ENCODE measurements at places on chromosomes 5 and 9.

GRCh38 chr9:14511452-14511851, 181.8 kb downstream of the ZDHHC21 start:
- DNase-seq, result no peak

GRCh38 chr9:137762414-137763061, 115.0 kb upstream of the CACNA1B start:
- no peak for DNase-seq

DNA sequence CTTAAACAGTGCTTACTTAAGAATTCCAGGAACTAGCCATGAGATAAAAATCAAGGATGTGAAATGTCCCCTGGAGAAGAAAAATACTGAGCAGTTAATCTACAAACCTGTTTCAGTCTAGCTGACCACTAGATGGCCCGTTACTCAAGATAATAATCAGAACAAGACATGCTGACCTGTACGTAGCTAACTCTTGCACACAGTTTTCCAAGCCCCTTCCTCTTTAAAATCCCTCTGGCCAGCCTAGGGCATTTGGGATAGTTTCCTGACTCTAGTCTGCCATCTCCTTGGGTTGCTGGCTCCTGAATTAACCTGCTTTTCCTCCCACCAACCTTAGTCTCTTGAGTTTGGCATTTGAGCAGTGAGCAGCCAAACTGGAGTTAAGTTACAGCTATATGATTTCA, 59.2 kb upstream of the TRAF1 start:
- no peak for DNase-seq

DNA sequence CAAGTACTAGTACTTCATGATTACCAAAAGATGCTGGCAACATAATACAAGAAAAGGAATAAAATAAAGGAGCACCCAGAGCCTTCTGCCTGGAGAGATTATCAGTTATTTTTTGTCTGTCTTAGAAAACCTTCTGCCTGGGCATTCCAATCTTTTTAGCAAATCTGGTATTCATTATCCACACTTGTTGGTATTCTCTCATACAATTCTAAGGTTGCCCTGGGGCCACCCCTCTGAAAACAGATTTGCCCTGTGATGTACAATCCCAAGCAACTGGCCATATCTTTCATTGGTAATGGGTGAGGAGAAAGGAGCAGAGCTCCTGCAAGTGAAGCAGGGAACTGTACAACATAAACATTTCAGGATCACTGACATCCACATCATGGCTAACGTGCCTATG, 47.8 kb downstream of the WDR41 start:
- no peak for DNase-seq

GRCh38 chr9:13268469-13268868, 11.0 kb downstream of the MPDZ start:
- DNase-seq, result no peak

DNA sequence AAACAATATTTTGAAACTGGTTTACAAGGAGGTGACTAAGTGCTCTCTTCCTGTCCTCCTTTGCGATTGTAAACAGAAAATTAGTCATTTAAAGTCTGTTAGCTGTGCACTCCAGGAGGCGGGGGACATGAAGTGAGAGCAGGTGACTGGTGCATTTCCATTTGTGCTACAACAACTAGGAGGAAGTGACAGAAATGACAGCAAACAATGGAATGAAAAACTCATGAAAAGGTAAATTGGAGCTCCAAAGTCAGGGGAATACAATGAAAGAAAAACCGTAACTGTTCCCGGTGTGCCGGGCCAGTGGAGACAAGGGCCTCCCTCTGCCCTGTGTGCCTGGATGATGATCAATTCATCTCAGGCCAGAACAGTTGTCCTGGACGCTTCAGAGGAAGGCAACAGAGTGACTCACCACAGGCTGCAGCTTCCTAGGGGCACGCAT, 439.9 kb downstream of the GADD45G start:
- DNase-seq, result peak; percentile 75

- DNase-seq, result no peak
Measured at GRCh38 chr9:83633255-83633654, 10.3 kb downstream of the IDNK start.

- no peak for DNase-seq
Measured at GRCh38 chr9:13932528-13933267, 381.2 kb downstream of the NFIB start.

DNA sequence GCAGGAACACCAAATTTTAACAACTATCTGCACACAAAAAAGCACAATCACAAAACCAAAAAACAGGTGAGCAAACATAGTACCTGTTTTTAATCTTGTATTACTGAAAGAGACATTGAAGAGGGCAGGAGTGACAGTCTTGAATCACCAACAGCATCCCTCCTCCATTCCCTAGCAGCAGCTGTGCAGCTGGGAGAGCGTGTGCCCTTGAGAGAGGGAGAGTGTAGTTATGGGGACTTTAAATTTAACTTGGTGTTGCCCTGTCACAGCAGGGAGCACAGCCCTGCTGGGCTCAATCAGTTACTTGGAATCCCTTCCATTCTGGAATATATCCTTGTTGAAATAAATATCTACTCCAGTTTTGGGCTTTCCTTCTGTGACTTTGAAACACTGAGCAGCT, 1938.7 kb upstream of the NUDT12 start:
- no peak for DNase-seq

DNA sequence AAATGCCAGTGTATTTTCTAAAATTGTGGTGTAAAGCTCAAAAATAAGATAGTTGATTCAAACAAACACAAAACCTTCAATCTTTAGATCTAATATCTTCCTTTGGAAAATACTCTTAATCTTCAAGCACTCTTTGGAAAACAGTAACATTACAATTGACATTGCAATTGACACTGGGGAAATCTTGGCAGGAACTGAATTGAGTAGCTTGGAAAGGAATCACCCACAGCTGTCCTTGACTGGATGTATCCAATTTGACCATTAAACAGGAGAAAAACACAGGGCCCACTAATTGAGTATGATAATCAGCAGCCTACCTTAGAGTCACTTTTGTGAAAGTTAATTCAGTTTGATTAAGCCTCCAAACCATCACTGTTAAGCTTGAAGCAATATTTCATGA, 776.7 kb downstream of the DTWD2 start:
- no peak for DNase-seq

GRCh38 chr5:71969460-71969859, 137.8 kb upstream of the MAP1B start:
- DNase-seq, result no peak

GRCh38 chr9:133711428-133712220, 26.5 kb downstream of the SARDH start:
- no peak for DNase-seq

DNA sequence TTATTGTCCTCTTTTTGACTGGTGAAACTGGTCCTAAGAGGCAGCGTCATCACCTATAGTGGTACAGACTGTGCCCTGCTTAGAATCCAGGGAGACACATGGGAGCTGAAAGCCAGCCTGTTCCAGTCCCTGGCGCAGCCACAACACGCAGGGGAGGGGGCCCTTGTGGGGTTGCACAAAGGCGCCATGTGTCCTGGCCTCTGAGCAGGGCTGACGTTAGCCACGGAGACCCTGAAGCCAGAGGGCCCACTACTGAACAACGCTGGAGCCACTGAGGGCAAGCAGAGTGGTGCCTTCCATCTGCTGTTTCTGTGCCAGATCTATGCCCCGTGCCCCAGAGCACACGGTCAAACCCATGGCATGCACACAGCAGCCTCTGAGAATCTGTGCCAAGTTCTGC, 147.3 kb downstream of the ACTL7B start:
- DNase-seq, result no peak

DNA sequence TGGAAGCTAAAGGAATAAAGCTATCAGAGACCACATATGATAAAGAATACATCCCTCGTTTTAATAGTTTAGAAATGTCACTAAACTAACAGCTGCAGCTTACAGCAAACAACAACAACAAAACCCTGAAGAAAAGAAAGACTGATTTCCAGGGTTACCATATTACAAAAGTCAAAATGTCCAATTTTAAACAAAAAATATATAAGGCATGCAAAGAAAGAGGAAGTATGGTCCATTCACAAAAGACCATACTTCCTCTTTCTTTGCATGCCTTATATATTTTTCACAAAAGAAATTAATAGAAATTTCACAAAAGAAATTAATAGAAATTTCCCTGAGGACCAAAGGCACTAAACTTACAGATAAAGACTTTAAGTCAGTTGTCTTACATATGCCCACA, 354.2 kb downstream of the ARL15 start:
- DNase-seq, result no peak

GRCh38 chr9:134065612-134066419, 2.0 kb downstream of the BRD3 start:
- DNase-seq, result no peak
